ENCODE measurements at places on chromosomes 3 and 15.

GRCh38 chr3:194543550-194543949, 56.7 kb upstream of the ATP13A3 start:
- no peak for DNase-seq

- DNase-seq = no peak
Observed at GRCh38 chr3:45682311-45682710, 6.9 kb upstream of the SACM1L start.

DNA sequence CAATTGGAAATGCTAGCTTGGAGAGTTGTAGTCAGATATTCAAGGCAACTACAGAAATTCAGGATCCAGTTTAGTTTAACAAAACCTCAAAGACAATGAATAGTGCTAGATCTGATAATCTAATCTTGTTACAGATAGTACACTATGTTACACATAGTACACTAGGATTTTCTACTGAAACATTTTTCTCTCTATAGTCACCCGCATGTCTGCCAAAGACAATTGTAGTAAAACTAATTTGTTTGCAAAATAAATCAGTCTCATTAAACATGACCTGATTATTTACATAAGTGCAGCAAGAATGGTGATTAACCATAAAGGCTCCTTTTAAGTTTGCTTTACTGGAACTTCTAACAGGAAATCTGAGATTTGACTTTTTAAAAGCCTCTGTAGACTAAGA, 52.0 kb downstream of the ILDR1 start:
- no peak for DNase-seq

- no peak for DNase-seq
Observed at GRCh38 chr15:57100136-57100539, 181.7 kb downstream of the TCF12 start.

DNA sequence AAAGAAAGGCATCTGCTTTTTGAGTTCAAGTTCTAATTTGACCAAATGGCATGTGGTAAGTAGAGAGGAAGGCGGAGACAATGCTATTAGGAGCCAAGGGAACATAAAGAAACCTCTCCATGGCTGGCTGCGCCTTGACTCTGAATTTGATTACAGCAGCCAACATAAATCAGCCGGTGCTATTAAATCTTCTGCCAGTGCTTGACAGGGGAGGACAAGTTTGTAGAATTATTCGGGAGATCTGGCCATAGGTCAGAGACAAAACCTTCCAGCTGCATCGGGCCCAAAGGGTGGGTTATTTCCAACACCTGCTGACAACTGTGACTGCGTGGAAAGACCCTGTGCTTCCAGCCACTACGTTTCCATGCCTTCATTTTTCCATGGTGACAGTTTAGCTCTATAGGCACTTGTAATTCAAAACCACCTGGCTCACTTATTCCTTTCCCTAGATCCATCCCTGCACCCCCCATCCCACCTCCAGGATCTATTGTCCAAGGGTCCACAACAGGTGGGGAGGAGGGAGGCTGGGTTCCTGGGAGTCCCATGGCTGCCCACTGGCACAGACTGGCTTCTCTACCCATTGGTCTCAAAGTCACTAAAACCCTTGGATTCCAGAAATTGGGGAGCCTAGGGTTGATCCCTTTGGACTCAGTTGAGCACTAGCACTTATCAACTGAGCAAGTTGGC, 15.9 kb downstream of the COLQ start:
- no peak for DNase-seq

GRCh38 chr3:114313426-114313825, 19.6 kb downstream of the TIGIT start:
- no peak for DNase-seq

GRCh38 chr15:64343841-64344240, 12.1 kb downstream of the CSNK1G1 start:
- DNase-seq = no peak
